ENCODE measurements at places on chromosomes 2 and 18. TPM values are rescaled to one million over a fixed set of nuclear protein-coding genes. Genes with fewer than 3 reads are reported as not detected.

Gene SCYGR7
- not detected for total RNA-seq

Gene EGR4
- not detected for total RNA-seq

Gene LYPD6
- total RNA-seq: not detected

Gene UGT1A1
- not detected for total RNA-seq

Measured in K562 (cell line).